ENCODE measurements at places on chromosomes 5 and 9.

DNA sequence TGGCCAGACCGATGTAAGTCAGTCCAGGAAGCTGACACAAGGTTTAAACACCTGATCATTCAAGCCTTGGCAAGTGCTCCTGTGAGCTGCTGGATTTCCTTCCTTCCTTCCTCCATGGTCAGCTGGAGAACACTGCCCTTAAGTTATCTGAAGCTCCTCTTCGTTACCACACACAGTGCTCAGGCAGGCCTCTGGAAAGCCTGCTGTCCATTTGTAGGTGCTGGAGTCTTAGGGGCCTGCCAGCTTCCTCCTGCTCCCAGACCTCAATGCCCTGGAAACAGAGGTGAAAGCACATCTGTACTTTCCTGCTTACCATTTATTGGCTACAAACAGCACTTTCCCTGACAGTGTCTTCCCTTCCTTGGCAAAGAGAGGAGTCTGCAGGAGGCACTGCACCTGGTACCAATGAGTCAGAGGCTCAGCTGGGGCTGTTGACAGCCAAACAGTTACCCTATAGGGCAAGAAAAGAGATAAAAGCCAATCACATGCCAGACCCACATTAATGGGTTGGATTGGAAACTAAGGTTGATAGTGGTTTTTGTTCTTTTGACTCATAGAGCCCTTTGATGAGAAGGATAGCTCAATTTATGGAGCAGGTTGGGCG lies 72.6 kb upstream of the PUM3 start:
- no peak for DNase-seq

GRCh38 chr9:695252-695651 lies 146.2 kb upstream of the DMRT1 start:
- DNase-seq = no peak

GRCh38 chr5:38716516-38716915 lies 129.3 kb upstream of the OSMR start:
- no peak for DNase-seq

- DNase-seq = no peak
Observed at GRCh38 chr5:169169783-169170182, 131.2 kb downstream of the SLIT3 start.

- peak; percentile 69 for DNase-seq
Observed at GRCh38 chr5:56481428-56482357, 248.6 kb upstream of the ANKRD55 start.

DNA sequence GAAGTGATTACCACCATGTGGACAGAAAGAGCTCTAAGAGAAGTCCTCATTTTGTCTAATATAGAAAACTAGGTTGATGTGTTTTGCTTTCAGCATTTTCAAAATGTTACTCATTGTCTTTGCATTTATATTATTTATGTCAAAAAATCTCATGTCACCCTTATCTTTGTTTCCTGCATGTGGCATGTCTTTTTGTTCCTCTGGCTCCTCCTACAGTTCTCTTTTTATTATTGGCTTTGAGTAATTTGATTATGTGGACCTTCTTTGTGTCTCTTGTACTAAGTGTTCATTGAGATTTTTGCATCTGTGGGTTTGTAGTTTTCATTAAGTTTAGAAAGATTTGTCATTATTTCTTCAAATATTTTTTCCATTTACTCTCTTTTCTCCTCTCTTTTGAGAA lies 58.8 kb downstream of the GNG10 start:
- no peak for DNase-seq

DNA sequence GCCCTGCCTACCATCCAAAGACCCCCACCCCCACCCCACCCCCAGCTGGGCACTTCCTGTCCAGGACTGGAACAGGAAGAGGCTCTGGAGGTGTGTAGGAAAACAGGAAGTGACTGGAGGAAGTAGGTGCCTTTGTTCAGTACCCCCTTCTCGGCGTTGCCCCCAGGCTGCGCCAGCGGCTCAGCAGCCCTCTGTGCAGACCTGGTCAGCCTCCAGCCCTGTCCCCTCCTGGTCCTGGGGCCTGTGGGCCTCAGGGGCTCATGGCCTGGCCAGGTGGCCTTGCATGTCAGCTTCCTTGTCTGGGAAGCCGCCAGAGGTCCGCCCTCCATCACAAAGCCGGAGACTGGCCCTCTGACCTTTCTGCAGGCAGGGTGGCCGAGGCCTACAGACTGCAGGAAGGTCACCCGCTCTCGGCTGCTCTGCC lies 26.0 kb downstream of the FLT4 start:
- DNase-seq = no peak

- no peak for DNase-seq
Observed at GRCh38 chr5:54988817-54989216, 3.4 kb upstream of the ESM1 start.

DNA sequence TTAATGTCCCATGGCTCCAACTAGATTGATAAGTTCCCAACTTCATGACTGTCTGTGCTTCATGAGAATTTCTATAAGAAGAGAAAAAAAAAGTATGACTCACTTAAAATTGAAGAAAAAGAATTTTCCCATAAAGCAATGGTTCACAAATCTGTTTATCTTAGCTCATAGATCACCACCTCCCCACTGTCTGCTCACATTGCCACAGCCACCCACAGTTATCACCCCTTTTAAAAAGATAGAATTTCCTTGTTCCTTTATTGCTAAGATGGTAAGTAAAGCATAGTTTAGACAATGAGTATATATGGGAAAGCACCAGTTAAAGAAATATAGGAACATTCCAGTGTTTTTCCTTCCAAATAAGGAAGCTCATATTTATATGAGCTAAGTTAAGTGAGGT lies 67.1 kb downstream of the ALDH7A1 start:
- no peak for DNase-seq

DNA sequence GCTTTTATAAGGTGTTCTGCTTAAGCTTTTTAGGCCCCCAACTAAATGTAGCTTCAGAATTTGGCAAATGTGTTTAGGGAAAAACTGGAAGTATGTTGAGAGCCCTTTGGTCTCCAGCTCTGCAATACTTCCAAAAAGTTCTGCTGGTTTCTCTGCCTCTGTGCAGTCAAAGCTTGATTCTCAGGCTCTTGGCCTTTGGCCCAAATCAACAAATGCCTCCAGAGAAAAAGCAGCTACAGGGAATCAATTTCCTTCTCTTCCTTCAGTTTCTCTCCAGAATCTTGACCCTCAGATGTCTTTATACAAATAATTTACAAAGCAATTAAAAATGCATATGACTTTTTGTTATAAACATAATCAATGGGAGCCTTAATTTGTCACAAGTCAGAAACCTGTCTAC lies 235.7 kb downstream of the COMMD10 start:
- DNase-seq = peak; percentile 54

GRCh38 chr5:78615697-78616096 lies 32.9 kb downstream of the LHFPL2 start:
- no peak for DNase-seq

GRCh38 chr5:73838901-73839300 lies 212.9 kb downstream of the ARHGEF28 start:
- no peak for DNase-seq

DNA sequence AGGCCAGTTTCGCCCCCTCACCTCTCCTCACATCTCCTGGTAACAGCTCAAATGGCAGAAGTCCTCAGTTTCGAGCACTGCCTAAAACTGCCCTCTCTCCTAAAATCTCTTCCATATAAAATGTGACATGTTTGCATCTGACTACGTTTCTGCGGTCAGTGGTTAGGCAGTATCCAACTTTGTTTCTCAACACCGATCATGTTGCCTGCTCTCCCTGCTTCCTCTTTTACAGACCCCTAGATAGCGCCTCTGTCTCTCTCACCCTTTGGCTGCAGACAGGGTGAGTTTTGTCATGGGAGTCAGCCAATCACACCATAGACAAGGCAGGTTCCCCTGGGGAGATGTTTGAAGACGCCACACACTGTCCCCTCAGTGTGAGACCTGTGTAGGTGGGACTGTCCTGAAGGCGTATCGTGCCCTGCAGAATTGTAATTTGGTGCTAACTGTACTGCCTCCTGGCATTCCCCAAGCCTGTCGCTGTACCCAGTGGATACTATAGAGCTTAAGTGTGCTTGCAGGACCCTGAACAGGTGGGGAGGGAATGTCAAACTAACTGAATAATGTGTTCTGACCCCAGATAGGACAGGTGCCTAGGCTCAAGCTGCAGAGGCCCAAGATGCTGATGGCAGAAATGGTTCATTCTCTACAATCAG lies 1.1 kb downstream of the HEXB start:
- DNase-seq = no peak

DNA sequence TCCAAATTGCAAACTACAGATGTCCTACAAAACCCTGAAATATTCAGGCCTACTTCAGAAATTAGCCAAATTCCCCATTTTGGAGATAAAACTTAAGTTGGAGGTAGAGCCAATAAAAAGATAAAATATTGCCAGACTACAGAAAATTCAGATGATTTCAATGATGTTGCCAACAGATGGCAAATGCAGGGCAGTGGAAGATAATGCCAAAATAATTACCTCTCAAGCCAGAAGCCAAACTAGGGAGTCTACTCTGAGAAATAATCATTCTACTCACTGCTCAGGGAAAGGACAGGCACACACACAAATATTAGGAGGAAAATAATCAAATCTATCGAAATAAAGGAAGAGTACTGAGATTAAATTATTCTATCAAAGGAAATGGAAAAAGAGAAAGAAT lies 347.5 kb upstream of the CCNG1 start:
- no peak for DNase-seq

DNA sequence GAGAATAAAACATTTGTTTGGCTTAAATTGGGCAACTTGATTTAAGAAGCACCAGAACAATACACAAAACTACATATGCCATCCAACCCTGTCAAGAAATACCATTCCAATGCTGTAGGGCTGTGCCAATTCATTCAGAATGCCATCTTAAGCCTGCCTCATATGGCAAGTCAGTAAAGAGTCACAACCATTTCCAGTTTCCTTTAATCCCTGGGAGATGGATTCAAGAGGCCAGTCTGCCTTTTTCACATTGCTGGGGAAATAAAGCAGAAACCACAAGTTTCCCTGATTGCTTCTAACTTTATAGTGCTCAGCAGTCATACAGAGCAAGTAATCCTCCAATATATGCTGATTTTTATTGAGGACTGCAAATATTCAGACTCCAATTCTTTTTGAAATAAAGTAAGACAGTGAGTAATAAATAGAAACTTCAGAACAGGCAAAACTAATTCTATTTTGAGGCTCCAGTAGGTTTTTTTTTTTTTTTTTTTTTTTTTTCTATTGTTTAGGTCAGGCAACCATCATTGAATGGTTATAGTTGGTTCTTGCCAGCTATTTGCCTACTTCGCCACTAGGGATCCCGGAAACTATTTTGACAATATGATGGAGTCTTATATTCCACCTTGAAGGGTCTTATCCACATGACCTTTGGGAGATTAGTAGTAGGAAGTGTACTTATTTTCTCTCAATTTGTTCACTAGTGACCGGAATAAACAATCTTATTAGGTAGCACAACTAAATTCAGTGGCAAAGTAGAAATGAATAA lies 400.9 kb upstream of the MEF2C start:
- no peak for DNase-seq

GRCh38 chr5:80805038-80805437 lies 150.3 kb upstream of the DHFR start:
- no peak for DNase-seq

- peak; percentile 31 for DNase-seq
Observed at GRCh38 chr5:91383956-91384300, 811 bp upstream of the ARRDC3 start.

GRCh38 chr5:136195971-136196820 lies 3.2 kb upstream of the SMIM32 start:
- DNase-seq = no peak

GRCh38 chr9:33109097-33109496 lies 32.6 kb upstream of the SMU1 start:
- no peak for DNase-seq

GRCh38 chr9:27168496-27168895 lies 59.5 kb downstream of the TEK start:
- DNase-seq = no peak

DNA sequence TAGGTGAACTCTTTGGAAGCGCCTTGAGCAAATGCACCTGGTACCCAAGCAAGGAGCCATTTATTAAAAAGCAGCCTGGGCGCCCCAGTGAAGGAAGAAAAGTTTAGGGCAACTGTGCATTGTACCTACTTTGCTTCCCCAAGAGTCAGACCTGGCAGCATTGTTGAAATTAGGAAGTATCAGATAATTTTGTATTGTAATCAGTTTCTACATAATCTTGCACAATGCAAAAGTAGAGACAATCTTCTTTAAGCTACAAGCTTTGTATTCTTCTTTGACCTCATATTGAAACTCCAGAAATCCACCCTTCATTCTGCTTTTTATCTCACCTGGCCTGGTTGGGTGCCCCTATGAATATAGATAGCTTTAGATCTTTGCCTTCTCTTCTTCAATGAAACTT lies 490.8 kb downstream of the RASEF start:
- DNase-seq = no peak

GRCh38 chr5:22223079-22223478 lies 630.1 kb downstream of the CDH12 start:
- DNase-seq = no peak

- no peak for DNase-seq
Observed at GRCh38 chr5:125263356-125263755, 516.9 kb upstream of the ZNF608 start.

DNA sequence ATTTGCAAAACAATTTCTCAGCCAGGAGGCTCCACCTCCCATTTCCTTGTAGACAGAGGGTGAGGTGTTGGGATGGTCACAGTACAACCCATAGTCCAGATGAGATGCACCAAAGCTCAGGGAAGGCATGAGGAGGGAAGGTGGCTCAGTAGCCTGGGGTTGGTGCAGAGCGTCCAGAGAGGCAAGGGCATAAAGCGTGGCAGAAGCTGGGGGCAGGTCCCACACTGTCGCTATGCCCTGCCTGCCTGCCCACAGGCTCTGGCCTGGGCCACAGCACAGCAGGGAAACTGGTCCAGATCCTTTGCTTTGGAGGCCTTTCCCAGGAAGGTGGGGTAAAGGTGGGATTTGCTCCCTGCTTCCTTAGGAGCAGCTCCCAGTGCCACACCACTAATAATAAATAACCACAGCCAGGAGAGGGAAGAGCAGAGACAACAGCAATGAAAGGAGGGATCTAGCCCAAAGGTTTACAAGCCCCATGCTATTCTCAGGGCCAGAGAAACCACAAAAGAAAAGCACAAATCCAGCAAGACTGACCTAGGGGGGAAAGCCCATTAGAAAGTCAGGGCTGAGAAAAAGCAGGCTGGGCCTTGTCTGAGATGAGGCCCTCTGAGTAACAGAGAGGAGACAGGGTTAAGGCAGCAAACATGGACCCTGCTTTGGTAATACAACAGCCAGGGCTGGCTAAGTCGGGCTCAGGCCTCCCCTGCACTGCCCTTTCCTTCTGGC lies 27.2 kb downstream of the PCDHGC5 start:
- DNase-seq = no peak

- DNase-seq = no peak
Observed at GRCh38 chr5:167482555-167482954, 808.9 kb upstream of the WWC1 start.

Data from renal pelvis (tissue), 12 donors.